Stimulated activated CD4-positive, alpha-beta T cell treated with anti-CD3 and anti-CD28 coated beads, Interleukin-4, amount 100 ng/mL, for 4 hours (primary cell): ENCODE measurements at places on chromosomes 12 and 14.

DNA sequence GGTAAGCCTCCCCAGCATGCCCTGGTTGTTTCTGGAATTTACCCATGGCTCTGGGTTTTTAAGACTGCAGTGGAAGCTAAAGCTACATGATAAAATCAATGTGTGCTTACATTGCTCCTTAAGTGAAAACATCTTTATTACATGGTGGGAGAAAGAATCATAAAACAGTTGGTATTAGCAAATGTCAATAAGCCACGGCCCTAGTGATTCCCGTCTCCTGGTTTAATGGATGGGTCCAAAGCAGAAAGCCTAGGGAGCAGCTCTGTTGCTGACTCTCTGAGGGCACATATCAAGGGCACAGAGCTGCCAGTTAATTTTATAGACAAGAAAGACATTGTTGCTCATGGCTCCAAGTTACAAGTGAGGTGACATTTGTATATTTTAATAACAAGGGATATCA lies 127.9 kb downstream of the MYRFL start:
- DNase-seq, result no peak

DNA sequence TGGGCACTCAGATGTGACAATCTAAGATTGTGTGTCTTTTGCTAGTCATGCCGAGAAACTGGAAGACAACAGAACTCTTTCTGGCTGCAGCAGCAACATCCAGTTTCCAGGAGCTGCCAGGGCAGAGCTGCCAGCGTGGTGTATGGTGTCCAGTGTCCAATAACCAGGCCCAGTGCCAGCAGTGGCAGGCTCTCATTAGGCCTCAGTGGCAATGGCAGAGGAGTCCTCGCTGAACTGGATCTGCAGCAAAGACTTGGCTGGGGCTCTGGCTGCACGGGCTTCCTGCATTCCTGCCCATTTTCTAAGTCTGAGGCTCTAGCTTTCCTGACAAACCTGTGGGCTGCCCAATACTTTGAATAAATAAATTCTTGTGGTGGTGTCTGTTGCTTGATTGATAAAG lies 26.2 kb upstream of the PPM1A start:
- DNase-seq, result no peak

- DNase-seq, result no peak
These were observed 10.7 kb upstream of the C12orf75 start for GRCh38 chr12:105319691-105320209.

DNA sequence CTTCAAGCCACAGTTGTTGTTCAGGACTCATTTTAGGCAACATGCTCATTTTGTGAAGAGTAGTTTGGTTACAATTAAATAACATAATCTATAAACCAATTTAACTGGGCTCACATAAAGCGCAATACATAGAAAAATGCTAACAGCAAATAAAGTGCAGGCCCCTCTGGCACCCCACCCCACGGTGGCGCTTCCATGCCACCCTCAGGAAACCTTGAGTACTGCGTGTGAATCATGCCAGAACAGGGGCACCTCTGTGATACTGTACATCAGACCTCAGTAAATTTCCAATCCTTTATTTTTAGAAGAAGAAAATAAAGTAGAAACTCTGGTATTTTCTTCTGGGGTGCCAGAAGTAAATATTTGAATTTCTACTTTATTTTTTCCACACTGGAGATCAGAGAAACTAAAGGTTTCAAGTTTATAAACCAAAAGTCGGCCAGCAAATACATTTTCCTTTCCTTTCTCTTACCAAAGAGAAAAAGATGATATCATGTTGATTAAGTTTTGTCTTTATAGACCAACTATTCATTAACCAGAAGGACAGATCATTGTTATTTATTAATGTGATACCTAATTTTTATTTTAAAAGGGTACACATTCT lies 316.8 kb downstream of the PAWR start:
- DNase-seq, result no peak

DNA sequence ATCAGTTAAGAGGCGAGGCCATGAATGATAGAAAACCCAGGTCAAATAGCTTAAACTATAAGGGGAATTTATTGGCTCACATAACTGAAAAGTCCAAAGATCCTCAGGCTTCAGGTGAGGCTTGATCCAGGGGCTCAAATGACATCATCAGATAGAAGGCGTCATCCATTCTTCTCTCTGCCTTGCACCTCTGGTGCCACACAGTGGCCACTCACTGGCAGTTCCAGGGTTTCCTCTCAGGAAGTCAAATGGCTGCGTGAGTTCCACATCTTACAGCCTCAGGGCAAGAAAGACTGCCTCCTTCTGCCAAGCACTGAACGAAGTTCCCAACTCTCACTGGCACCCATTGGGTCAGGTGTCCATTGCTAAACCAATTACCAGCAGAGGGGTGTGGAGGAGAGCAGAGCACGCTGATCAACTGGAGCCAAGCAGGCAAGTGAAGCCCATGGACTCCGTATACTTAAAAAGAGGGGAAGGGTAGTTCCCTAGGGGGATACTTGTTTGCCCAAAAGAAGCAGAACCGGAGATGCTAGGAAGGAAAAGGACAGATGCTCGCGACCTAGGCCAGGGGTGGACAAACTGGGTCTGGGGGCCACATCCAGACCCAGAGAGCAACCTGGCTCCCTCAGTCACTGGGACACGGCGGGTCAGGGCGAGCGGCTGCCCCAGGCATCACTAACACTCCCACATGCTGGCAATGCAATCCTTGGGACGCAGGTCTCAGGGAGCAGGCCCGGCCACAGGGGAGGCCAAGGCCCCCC lies 69.3 kb downstream of the SERPINA3 start:
- DNase-seq, result no peak

- DNase-seq, result no peak
These were observed 28.6 kb downstream of the DYRK2 start for GRCh38 chr12:67677166-67677565.

- no peak for DNase-seq
These were observed 3.3 kb downstream of the AP1G2 start for GRCh38 chr14:23564181-23564812.

- no peak for DNase-seq
These were observed 4.2 kb upstream of the PLEKHA5 start for GRCh38 chr12:19125325-19125724.

- no peak for DNase-seq
These were observed 3.5 kb upstream of the KSR2 start for GRCh38 chr12:117972301-117972700.

- no peak for DNase-seq
These were observed 101.3 kb downstream of the FOXN3 start for GRCh38 chr14:89315493-89316470.

- no peak for DNase-seq
These were observed 1.4 kb upstream of the GLRX5 start for GRCh38 chr14:95533391-95533821.
